ENCODE measurements at places on chromosomes 1 and 21.

- no peak for DNase-seq
Observed at GRCh38 chr1:92859400-92860039, 27.7 kb downstream of the RPL5 start.

- DNase-seq, result no peak
Observed at GRCh38 chr1:147091801-147092200, 80.5 kb downstream of the PRKAB2 start.

DNA sequence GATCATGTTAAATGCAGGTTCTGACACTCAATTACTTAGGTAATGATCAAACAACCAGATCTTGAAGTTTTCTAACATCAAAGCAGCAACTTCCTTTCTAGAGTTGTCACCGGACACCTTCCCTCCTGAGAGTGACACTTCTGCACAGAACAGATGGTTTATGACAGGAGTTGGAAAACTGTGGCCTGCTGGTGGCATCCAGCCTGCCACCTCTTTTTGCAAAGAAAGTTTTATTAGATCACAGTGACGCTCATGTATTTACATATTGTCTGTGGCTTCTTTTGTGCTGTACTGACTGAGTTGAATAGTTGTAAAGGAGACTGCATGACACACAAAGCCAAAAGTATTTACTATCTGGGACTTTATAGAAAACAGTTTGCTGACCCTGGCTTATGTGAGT, 28.3 kb downstream of the DDR2 start:
- DNase-seq, result no peak

- no peak for DNase-seq
Observed at GRCh38 chr1:39576016-39576657, 453 bp downstream of the PABPC4 start.
